ENCODE measurements at places on chromosomes 4 and X. TPM values are rescaled to one million over a fixed set of nuclear protein-coding genes. Genes with fewer than 3 reads are reported as not detected.
A peak's percentile ranks its signal among the peaks of the same experiment; 100 is the strongest.

The GABRB1 gene
- not detected for total RNA-seq

The CPE gene
- total RNA-seq, result 94.1 TPM

- no peaks in the 10 kb centered on the region for H3K4me1 ChIP-seq
- H3K4me3 ChIP-seq, result no peak overlapping the region
- peaks cover 2% of the 10 kb centered on the region for H3K27me3 ChIP-seq
- H3K36me3 ChIP-seq, result no peaks in the 10 kb centered on the region
- H3K27ac ChIP-seq, result no peak overlapping the region
- no peak for DNase-seq
Measured at GRCh38 chrX:13821738-13822137, 4.8 kb upstream of the GPM6B start.

DNA sequence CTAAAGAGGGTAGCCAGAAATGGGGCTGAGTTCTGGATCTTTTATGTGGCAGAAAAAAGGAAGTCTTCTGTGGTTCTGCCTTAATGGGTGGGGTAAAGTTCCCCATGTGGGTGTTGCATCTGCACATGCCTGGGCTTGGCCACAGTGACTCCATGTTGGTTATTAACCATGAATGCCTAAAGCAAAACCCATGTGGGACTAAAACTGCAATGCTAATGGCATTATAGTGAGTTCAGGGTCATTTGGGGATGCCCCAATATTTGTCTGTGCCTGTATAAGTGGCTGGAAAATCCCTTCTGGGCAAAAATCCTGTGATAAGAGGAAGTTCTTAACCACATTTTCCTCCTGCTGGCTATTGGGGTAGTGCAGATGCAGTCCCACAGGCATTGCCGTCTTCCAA, 857.4 kb downstream of the FAT4 start:
- DNase-seq, result no peak
- H3K4me1 ChIP-seq, result no peaks in the 10 kb centered on the region
- no peaks in the 10 kb centered on the region for H3K27me3 ChIP-seq
- no peaks in the 10 kb centered on the region for H3K36me3 ChIP-seq
- H3K4me3 ChIP-seq, result no peak overlapping the region

- no peak overlapping the region for H3K4me3 ChIP-seq
- H3K4me1 ChIP-seq, result peaks cover 21% of the 10 kb centered on the region
- H3K36me3 ChIP-seq, result peaks cover 14% of the 10 kb centered on the region
- peaks cover 15% of the 10 kb centered on the region for H3K27me3 ChIP-seq
- no peak for DNase-seq
Measured at GRCh38 chr4:48495941-48496340, 5.9 kb downstream of the ZAR1 start.

The NFXL1 gene
- total RNA-seq, result 25.8 TPM

The CHRDL1 gene
- total RNA-seq, result 6.3 TPM

DNA sequence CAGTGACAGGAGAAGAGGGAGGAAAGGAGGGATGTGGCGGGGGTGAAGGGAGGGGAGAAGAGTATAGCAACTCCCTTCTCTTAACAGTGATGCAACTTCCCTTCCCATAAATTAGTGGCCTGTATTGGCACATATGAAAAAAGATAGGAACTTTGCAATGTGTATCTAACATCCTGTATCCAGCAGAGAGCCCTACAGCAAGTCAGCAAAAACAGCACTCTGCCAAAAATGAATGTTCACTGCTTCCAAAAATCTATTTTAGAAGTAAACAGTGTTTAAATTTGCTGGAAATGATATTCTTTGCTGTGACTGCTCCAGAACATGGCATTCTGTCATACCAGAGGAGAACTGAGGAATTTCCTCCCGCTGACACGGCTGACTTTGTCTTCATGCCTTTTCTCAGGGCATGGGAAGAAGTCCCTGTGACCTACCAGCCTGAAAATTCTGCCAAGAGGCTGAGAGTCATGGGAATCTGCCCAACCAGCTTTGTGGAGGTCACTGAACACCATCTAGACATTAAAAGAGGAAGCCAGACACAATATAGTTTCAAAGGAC, 343.4 kb upstream of the RASGEF1B start:
- no peaks in the 10 kb centered on the region for H3K4me1 ChIP-seq
- H3K27ac ChIP-seq, result no peak overlapping the region
- no peaks in the 10 kb centered on the region for H3K36me3 ChIP-seq
- no peaks in the 10 kb centered on the region for H3K27me3 ChIP-seq
- no peak for DNase-seq

The GPAT3 gene
- total RNA-seq, result 0.18 TPM

The DKK2 gene
- total RNA-seq, result 23.5 TPM

GRCh38 chr4:18981234-18981615, 959.7 kb upstream of the LCORL start:
- DNase-seq, result no peak
- no peaks in the 10 kb centered on the region for H3K27me3 ChIP-seq
- H3K4me1 ChIP-seq, result peaks cover under 1% of the 10 kb centered on the region
- no peak overlapping the region for H3K4me3 ChIP-seq
- H3K27ac ChIP-seq, result no peak overlapping the region
- no peaks in the 10 kb centered on the region for H3K36me3 ChIP-seq

GRCh38 chr4:16783119-16783518, 115.3 kb downstream of the LDB2 start:
- no peak overlapping the region for H3K4me3 ChIP-seq
- peaks cover 4% of the 10 kb centered on the region for H3K4me1 ChIP-seq
- no peak overlapping the region for H3K27ac ChIP-seq
- DNase-seq, result no peak

GRCh38 chr4:153209410-153209809, 5.2 kb downstream of the TRIM2 start:
- no peaks in the 10 kb centered on the region for H3K27me3 ChIP-seq
- no peak overlapping the region for H3K27ac ChIP-seq
- no peak for DNase-seq
- peaks cover 35% of the 10 kb centered on the region for H3K4me1 ChIP-seq

DNA sequence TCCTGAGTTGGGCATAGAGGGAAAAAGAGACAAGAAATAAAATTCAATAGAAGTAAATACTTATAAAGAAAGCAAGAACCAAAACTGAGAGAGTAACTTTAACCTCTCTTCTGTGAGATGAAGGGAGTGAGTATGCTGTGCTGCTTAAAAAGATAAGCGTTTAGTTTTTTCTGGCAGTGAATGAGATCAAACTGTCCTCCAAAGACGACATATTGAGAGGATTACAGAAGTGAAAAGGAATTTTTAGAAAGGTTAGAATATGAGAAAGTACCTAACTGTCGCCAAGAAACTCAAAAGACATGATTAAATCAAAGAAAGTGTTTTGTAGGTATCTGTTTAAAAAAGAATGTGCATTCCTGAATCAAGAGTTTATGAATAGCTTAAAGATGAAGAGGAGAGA, 16.0 kb downstream of the GAB1 start:
- H3K36me3 ChIP-seq, result peaks cover 1% of the 10 kb centered on the region
- H3K27me3 ChIP-seq, result no peaks in the 10 kb centered on the region
- H3K4me1 ChIP-seq, result peaks cover 60% of the 10 kb centered on the region
- DNase-seq, result no peak
- no peak overlapping the region for H3K4me3 ChIP-seq
- peak overlapping the region; percentile 79 for H3K27ac ChIP-seq

- H3K4me1 ChIP-seq, result peaks cover 16% of the 10 kb centered on the region
- peaks cover 9% of the 10 kb centered on the region for H3K36me3 ChIP-seq
- H3K27me3 ChIP-seq, result no peaks in the 10 kb centered on the region
- H3K27ac ChIP-seq, result no peak overlapping the region
Measured at GRCh38 chr4:148023512-148024181, 291.8 kb downstream of the ARHGAP10 start.

The MEPE gene
- not detected for total RNA-seq

- DNase-seq, result no peak
- H3K4me1 ChIP-seq, result peaks cover 2% of the 10 kb centered on the region
- no peak overlapping the region for H3K27ac ChIP-seq
- no peaks in the 10 kb centered on the region for H3K27me3 ChIP-seq
Measured at GRCh38 chr4:42050516-42051249, 60.4 kb downstream of the SLC30A9 start.

The POU4F2 gene
- not detected for total RNA-seq

- no peaks in the 10 kb centered on the region for H3K36me3 ChIP-seq
- no peak overlapping the region for H3K27ac ChIP-seq
- H3K27me3 ChIP-seq, result no peaks in the 10 kb centered on the region
- H3K4me3 ChIP-seq, result no peak overlapping the region
- no peaks in the 10 kb centered on the region for H3K4me1 ChIP-seq
- DNase-seq, result no peak
Measured at GRCh38 chrX:105167233-105167632, 53.3 kb downstream of the TEX13A start.

The BST1 gene
- 0.58 TPM for total RNA-seq

DNA sequence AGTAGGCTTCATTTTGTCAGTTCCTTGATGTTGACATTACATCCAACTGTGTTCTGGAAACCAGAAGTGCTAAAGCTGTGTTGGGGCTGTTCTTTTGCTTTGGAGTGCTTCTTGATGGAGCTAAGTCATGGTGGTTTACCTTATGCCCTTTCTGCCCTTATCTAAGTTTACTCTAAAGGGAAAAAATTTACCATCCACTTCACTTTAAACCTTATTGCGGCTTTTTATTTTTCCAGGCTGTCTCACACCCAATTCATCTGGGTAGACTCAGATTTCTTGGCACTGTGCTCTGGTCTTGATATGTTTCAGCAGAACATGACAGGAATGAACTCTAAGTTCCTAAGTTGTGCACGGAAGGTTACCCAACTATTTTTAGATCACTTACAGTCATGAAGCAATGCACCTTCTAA, 104.7 kb upstream of the TTC29 start:
- no peak overlapping the region for H3K4me3 ChIP-seq
- peaks cover 2% of the 10 kb centered on the region for H3K36me3 ChIP-seq
- no peaks in the 10 kb centered on the region for H3K27me3 ChIP-seq
- no peak overlapping the region for H3K27ac ChIP-seq

DNA sequence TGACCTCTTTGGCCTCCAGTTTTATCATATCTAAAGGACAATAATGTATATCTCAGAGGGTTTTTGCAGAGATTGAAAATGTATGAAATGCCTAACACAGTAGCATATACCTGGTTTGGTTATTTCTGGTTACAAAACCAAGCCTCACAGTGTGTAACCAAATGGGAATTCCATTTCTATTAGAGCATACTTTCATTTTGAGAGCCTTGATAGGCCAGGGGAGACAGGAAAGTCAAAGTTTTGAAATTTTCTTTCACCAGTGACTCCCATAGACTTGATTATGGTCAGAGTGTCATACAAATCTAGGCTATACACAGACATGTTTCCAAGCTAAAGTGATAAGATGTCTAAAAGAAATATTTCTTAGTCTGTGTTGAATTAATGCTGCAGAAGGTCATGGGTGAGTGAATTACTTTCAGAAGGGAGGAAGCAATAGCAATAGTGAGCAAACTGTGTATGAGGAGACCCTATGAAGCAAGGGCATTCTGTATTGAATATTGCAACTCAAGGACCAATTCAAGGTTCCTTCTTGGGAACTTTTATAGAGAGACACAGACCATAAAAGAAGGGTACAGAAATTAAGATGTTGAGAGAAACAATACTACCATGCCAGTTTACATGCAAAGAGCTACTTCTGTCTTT, 151.1 kb downstream of the PDE5A start:
- no peak overlapping the region for H3K27ac ChIP-seq
- DNase-seq, result no peak
- no peaks in the 10 kb centered on the region for H3K27me3 ChIP-seq
- H3K4me3 ChIP-seq, result no peak overlapping the region

GRCh38 chr4:105758958-105759357, 50.4 kb downstream of the GSTCD start:
- no peaks in the 10 kb centered on the region for H3K36me3 ChIP-seq
- H3K27me3 ChIP-seq, result no peaks in the 10 kb centered on the region
- no peak overlapping the region for H3K4me3 ChIP-seq
- H3K4me1 ChIP-seq, result peaks cover 26% of the 10 kb centered on the region
- H3K27ac ChIP-seq, result no peak overlapping the region

- H3K4me3 ChIP-seq, result no peak overlapping the region
- H3K27ac ChIP-seq, result no peak overlapping the region
- H3K4me1 ChIP-seq, result no peaks in the 10 kb centered on the region
- H3K36me3 ChIP-seq, result no peaks in the 10 kb centered on the region
Measured at GRCh38 chrX:106707771-106708454, 18.6 kb upstream of the RNF128 start.

DNA sequence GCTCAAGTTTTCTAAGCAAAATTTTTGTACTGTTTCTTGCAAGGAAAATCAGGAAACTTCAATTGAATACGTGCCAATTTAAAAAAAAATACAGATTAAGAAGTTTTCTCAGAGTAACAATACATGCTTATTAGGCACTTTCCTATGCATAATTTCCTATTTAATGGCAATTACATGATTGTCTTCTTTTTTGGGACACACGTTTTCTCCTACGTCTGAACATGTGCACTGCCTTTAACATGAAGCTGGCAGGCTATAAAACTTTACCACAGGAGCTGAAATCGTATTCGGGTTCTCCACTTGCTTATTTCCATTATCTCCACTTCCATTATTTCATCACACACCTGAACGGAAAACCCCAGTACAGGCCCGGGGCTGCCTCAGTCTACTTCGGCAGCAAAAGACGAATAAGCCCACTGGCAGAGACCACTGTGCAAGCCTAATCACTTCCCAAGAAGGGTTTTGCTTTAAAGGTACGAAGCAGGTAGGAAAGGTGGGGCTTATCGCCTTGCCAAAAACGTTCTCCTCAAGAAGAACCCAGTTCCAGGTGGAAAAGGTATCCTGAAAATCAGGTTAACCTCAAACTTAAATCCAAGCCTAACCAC, 575 bp downstream of the RCHY1 start:
- no peak for DNase-seq
- H3K27me3 ChIP-seq, result no peaks in the 10 kb centered on the region
- peaks cover 18% of the 10 kb centered on the region for H3K36me3 ChIP-seq
- peak overlapping the region; percentile 98 for H3K27ac ChIP-seq
- H3K4me3 ChIP-seq, result no peak overlapping the region
- H3K4me1 ChIP-seq, result peaks cover 31% of the 10 kb centered on the region

DNA sequence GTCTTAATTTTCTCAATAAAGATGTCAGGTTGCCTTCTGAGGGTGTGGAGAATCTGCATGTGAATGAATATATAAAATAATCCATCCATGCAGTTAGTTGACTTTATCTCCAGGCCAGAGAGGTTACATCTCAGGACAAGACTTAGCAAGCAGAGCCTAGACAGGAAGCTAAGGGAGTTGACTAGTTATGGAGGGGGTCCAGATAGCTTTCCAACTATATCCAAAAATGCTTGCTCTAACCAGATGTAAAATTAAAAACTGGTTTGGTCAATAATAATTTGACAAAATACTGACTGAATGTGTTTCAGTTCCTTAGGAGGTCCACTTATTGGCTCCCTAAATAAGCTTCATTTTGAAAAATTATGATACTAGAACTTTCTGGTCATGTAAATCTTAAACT, 101.4 kb downstream of the PAPSS1 start:
- peaks cover 23% of the 10 kb centered on the region for H3K4me1 ChIP-seq
- H3K27me3 ChIP-seq, result no peaks in the 10 kb centered on the region
- no peak overlapping the region for H3K4me3 ChIP-seq
- H3K27ac ChIP-seq, result peak overlapping the region; percentile 65

Data from mesothelial cell of epicardium (in vitro differentiated cells).